Lung (tissue), 17 donors: ENCODE measurements at places on chromosomes 12 and 14. TPM values are rescaled to one million over a fixed set of nuclear protein-coding genes. Genes with fewer than 3 reads are reported as not detected.

CCDC184 gene
- 1.4 TPM for polyA plus RNA-seq

CFAP251 gene
- polyA plus RNA-seq, result 6.9 TPM

NRIP2 gene
- 0.57 TPM for polyA plus RNA-seq

PTPRB gene
- 24.5 TPM for polyA plus RNA-seq

TMEM30B gene
- 17.4 TPM for polyA plus RNA-seq

RNU4-1 gene
- polyA plus RNA-seq, result not detected

FLRT2 gene
- 1.2 TPM for polyA plus RNA-seq

CRIP1 gene
- polyA plus RNA-seq, result 465 TPM

PSEN1 gene
- 33.6 TPM for polyA plus RNA-seq

SYCP3 gene
- 0.05 TPM for polyA plus RNA-seq

SERPINA4 gene
- not detected for polyA plus RNA-seq

GPR84 gene
- 0.73 TPM for polyA plus RNA-seq

SLC7A8 gene
- 28.1 TPM for polyA plus RNA-seq

PIWIL1 gene
- polyA plus RNA-seq, result not detected

MGP gene
- polyA plus RNA-seq, result 193 TPM

TCL1B gene
- 0.03 TPM for polyA plus RNA-seq

NOS1 gene
- polyA plus RNA-seq, result 0.25 TPM

MFAP5 gene
- polyA plus RNA-seq, result 1.6 TPM

LRP1 gene
- polyA plus RNA-seq, result 77.4 TPM

CLBA1 gene
- polyA plus RNA-seq, result 12.5 TPM

CGRRF1 gene
- 21.5 TPM for polyA plus RNA-seq

KRT79 gene
- polyA plus RNA-seq, result 0.02 TPM

CDCA4 gene
- polyA plus RNA-seq, result 8.0 TPM

STX2 gene
- polyA plus RNA-seq, result 22.4 TPM
